M059J (cell line): ENCODE measurements at places on chromosomes 5 and 9.

GRCh38 chr9:110579034-110579861, at the start of gene SVEP1:
SVEP1 (minus strand) TSS chr9:110579741; CDS start chr9:110579543, 198 bp downstream.
- DNase-seq, result peak; percentile 43

DNA sequence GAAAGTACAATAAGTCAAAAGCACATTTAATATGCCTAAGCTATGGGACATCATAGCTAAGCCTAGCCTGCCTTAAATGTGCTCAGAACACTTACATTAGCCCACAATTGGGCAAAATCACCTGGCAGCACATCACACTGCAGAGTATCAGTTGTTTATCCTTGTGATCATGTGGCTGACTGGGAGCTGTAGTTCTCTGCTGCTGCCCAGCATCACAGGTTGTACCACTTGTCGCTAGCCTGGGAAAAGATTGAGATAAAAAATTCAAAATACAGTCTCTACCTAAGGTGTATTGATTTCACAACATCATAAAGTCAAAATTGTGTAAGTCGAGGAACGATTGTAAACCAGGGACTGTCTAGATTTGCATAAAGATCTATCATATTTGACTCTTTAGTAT, 58.6 kb downstream of the CAMK4 start:
- DNase-seq, result no peak

DNA sequence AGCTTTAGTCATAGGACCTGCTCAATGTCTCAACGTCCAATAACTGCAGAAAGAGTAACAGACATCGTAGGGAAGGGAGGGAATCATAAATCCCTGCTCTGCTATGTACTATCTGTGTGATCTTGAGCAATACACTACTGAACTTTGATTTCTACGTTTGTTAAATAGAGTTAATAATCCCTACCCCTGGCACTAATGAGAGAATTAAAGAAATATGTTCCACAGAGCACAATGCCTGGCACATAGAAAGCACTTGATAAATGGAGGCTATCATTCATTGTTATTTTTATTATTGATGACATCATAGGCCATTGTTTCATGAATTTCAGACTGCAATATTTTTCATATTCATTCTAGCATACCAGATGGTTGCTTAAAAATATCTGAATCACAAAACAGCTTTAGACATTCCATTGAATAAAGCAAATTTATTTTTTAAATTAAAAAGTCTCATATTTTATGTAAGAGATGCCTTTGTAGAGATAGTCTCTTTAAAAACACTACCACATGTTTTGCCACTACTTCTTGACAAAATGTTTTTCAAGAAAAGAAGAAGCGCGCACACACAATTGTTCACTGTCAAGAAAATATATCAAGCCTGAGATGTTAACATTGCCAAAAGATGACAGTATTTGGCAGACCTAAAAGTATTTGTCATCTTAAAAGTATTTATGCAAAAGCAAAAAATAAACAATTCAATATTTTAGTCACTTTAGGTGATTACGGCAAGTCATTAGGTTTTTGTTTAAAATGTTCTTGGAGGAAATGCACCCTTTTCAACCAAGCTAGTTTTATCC, 108.5 kb downstream of the EBF1 start:
- DNase-seq, result peak; percentile 7

- peak; percentile 73 for DNase-seq
Measured at GRCh38 chr5:65961633-65962032, 35.3 kb downstream of the ERBIN start.

GRCh38 chr5:91061946-91062562, 321.1 kb downstream of the ARRDC3 start:
- no peak for DNase-seq

GRCh38 chr5:89967771-89968444, 441.6 kb downstream of the CETN3 start:
- DNase-seq, result peak; percentile 40

DNA sequence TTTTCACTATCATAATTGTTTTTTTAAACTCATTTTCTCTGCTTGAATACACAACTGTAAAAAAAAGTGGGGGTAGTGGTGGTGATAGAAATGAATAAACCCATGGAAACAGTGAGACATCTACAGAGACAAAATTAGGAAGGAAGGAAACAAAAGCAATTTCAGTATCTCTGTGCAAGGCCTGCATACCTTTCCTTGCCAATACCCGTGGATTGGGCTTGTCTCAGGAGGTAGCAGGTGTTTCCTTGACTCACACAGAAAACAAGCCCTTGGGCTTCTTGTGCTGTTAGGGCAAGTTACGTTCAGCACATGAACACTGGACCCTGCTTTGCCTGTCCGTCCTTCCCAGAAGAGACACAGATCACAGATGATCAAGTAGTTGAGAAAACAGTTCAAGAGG, 372.2 kb downstream of the ZSWIM6 start:
- no peak for DNase-seq

GRCh38 chr9:69674716-69675438, 2.7 kb upstream of the APBA1 start:
- peak; percentile 69 for DNase-seq

DNA sequence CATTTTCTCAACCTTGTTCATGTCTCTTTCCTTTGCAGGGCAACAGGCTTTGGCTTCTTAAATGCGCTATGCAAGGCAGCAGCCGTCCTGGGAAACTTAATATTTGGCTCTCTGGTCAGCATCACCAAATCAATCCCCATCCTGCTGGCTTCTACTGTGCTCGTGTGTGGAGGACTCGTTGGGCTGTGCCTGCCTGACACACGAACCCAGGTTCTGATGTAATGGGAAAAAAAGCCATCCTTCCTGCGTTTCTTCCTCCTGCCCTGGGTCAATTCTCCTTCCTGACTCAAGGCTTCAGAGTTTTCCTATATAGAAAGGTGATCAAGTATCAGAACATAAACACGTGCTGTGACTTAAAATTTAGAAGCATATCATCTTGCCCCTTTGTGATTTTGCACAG, 77.8 kb upstream of the IQGAP2 start:
- no peak for DNase-seq

GRCh38 chr9:33466565-33467495, 6.9 kb downstream of the NOL6 start:
- no peak for DNase-seq

DNA sequence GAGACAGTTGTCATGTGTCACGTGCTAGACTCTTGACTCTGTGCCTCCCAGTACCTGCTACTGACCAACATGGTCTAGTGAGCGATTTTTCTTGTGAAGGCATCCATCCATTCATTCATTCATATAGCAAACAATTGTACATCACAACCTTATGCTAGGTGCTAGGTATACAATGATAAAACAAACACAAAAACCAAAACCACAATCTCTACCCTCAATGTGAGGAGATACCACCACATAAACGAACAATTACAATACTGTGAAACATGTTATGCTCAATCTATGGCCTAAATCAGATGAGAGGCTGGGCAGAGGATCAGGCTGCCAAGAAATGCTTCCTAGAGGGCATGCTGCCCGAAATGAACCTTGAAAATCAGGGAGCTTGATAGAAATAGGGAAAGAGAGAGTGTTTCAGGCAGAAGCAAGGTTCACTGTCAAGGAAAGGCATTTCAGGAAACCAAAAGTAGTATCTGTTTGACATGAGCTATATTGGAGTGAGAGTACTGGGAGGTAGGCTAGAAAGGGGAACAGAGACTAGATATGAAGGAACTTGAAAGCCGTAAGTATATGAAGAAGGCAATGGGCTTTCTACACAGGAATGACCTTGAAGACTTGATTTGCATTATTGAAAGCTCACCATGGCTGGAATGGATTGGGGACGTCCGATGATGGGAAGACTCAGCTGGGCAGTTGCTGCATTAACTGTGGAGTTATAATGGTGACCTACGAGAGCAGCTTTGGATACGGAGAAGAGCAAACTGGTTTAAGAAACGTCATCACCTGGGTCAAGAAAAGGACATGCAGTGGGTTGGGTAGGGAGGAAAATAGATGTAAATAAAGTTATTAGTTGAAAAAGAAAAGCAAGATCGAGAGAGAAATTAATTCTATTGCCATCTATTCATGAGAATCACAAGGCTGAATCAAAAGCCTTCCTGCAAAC, 90.1 kb downstream of the THBS4 start:
- DNase-seq, result no peak

DNA sequence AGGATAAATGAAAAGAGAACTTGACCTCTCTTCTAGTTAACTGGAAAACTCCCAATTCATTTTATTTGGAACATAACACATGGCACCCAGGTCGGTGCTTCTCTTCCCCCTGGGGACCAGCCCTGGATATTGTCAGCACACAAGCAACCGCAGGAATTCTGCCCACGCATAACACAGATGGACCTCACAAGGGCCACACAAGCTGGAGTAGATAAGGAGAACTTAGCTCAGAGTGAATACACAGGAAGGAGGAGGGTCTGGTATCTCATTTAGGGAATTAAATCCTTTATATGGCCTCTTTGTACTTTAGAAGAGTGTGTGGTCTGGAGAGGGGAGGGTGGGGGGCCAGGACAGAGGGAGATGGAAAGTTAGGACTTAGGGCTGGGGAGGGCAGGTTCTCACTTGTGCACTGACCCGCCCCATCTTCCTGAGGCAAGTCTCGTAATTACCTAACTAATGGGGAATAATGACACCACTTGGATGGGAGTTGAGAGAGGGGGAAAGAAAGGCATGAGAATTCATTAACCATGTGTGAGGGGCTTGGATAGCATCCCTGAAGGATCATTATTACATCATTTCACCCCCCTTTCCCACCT, 341.2 kb upstream of the WWC1 start:
- peak; percentile 92 for DNase-seq

GRCh38 chr9:137500666-137501397, 41.7 kb upstream of the NSMF start:
- DNase-seq, result no peak

DNA sequence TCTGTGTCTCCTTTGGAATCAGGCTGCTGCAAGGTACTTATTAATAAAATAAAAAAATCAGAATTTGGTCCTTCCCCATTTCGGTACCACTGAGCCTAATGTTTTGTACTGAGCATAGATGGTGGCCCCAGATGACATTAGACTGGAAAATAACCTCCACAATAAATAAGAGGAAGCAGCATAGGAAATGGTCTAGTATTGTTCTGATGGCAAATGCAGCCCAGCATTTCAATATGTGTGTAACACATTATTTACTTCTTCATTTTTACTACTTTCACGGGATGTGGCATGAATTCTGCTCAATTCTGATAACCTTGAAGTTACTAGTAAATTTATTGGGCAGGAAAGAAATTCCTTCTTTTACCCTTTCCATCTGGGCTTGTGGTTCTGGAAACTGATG, 295.6 kb downstream of the ADGRV1 start:
- no peak for DNase-seq

DNA sequence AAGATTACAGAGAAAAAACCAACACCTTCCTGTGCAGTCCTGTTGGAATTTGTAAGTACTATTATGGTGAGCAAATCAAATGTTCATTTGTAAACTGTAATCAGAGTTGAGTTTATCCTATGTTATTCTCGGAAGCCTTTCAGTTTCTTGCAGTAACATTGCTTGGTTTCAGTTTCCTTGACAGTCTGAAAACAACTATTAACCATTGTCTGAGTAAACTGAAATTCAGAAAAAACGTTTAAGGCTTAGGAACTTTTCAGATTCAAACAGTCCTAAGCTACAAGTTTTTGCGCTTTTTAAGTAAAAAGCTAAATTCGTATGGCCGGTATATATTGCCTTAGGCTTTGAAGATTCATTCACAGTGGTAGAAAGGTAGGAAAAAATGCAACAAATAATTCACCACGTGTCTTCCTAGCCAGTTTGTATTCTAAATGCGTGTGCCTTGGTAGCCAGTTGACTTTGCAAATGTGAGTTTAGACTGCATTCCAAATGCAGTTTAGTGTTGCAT, 2.5 kb downstream of the GPBP1 start:
- peak; percentile 58 for DNase-seq

DNA sequence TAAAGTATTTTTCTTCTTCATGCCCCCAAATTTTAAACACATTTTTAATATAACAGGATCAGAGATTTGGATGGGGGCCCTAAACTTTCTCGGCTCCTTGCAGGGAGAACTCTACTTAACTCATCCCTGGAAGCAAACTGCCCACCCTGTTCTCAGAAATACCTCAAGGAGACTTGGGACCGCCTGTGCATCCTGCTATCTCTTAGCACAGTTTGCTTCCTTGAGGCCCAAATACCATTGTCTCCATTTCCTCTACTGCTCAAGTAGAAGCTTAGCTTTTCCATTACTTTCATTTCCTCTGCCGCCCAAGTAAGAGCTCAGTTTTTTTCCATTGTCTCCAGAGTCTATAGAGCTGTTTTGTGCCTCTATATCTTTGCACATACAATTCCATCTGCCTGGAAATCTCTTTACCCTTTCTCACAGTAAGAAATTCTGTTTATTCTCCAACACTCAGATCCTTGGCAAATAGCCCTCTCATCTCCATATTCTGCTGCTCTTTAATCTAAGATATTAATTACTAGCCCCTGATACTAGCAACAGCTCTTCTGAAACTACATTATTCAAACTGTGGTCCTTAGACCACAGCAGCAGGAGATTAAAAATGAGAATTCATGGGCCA, 137.8 kb downstream of the CEMIP2 start:
- no peak for DNase-seq

DNA sequence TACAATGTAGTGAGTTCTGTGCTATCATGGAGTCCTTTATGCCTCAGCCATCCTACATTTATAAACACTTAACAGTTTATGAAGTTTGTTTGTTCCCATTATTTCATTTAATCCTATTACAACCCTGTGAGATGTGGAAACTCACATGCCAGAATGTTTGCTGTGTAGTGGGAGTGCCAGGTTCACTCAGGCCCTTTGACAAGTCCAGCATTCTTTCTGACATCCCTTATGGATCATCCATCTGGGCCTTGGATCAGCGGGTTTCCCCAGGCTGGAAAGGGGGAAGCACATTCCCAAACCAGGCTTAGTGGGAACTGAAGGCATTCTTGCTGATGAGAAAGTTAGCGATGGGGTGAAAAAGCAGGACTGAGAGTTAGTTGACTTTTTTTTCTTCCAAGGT, 128.1 kb upstream of the OTULINL start:
- DNase-seq, result no peak

DNA sequence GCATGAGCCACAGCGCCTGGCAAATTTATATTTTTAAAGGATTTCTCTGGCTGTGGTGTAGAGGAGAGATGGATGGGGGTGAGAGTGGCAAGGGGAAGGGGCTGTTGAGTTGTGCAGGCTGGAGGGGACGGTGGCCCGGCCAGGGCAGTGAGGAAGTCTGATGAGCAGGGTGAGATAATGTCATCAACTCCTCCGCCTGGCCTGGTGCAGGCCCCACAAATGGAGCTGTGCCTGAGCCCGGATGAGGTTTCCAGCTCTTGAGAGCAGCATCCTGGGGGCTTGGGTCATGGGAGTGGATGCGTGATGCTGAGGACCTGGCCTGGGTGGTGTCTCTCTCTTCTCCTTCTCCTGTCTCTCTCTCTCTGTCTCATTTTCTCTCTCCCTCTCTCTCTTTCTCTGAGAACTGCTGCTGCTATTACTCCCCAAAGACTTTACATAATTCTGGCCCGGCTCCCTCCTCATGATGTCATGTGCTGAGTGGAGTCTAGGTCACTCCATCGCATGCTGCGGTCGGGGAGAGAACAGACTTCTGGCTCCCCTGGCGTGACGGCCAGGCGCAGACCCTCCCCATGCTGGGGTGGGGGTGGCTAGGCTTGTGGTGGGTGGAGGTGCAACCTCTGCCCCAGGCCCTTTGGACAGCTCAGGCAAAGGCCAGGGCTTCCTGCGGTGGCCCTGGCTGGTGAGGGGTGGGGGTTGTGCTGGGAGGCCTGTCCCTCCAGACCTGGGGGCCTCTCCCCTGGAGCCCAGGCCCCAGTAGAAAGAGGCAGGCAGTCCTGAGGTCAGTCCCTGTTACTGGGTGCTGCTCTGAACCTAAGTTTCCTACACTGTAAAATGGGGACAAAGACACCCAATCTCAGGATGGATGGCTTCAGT, 26.4 kb downstream of the FGF18 start:
- no peak for DNase-seq
